ENCODE measurements at places on chromosomes 7 and 10. TPM values are rescaled to one million over a fixed set of nuclear protein-coding genes. Genes with fewer than 3 reads are reported as not detected.

DNA sequence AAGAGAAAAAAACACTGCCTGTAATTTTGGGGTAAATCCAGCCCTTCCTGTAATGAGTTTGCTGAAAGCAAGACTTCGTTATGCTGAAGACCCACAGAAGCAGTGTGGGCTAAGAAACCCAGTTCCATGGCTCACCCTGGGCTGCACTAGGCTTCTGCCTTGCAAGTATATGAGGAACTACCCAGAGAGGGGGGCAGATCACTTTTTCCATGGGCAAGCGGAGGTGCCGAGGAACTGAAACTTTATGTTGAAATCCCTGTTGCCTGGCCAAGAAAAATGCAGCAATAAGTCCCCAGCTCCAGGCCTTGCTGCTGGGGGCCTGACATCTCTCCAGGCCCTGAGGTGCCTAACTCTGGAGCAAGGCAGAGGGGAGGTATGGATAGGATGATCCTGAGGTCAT lies 8.5 kb downstream of the RASSF4 start:
- no peak for DNase-seq

GRCh38 chr10:14084875-14085274 lies 245.8 kb downstream of the FRMD4A start:
- no peak for DNase-seq

DNA sequence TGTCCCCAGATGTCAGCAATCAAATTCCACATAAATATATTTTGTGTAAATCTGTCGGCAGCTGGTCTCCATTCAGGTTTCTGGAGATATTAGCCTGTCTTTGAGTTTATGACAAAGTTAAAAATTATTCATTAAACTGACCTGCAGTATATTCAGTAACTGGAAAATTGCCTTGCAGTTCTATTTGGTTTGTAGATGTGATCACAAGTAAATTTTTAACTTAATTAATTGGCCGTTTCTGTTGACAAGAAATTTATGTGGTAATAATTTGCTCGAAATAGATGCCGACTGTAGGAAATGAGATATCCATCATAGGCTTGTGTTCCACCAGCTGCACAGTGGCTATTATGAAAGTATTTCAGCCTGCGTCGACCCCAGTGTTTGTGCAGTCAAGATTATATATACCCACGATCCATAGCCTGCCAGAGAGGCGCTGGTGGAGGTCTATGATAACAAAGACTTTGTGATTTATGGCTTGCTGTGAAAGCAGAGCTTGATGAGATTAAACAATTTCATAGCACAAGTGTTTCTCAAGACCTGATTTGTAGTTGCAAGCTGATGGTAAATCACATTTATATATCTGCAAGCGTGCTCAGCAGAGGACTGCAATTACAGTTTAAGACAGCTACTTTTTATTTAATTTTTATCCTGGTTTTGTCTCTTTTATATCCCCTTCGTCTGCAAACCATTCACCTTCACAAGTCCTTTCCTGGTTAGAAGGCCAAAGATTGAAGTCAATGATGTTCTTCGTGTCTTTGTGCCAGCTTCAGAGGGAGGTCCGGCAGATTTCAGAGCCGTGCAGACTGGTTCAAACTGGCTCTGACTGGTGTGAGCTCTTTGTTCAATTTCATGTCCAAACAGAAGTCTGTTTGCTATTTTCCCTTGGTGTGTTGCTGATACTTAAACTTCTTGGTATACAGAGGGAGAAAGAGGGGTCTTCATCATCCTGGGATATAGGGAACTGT lies 850.9 kb downstream of the LRMDA start:
- DNase-seq = no peak

- no peak for DNase-seq
Observed at GRCh38 chr10:129094233-129094632, 372.8 kb upstream of the MGMT start.

DNA sequence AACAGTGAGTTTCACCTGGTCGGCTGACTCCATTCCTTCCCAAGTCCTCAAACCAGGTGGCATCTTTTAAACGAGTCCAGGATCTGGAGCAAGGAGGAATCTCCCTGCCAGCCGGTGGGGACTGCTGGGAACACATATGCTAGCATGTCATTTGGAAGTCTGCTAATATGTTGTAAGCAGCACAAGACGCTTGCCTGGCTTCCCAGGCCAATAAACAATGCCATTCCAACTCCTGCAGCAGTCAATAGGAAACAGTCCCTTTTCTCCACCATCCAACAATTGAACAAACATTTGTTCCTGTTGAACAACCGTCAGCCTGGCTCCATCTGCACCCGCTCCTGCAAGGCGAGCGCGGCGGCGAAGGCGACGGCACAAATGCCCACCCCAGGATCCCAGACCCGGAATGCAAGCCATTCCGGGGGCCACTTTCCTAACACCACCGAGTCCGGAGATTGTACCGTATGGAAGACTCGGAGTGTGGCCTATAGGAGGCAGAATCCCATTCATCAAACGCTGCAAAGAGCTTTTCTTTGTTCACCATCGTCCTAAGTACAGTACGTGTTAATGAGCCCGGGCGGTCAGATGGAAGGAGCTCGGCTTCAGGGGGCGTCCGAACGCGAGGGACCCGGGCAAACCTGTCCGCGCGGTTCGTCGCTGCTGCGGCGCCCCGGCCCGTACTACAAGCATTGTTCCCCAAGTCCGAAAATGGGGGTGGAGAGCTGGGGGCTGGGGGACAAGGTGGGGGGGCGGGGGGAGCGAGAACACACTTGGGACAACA lies 1.6 kb downstream of the FAM53B start:
- DNase-seq = no peak

DNA sequence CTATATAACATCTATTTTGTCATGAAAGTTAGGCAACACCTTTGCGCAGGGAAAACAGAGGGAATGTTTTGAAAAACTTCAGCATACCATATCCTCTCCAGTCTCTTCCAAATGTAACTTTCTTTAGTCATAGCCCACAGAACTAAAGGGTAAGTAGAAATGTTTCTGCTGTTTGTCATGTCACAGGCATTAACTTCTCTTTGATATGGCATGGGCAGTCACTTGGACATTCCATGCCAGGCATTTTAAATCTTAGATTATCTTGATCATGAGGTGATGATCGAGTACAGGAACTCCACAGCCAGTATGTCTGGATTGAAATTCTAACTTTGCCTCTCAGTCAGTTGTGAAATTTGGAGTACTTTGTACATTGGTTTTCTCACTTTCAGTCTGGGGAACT lies 27.5 kb upstream of the ETV1 start:
- no peak for DNase-seq

DNA sequence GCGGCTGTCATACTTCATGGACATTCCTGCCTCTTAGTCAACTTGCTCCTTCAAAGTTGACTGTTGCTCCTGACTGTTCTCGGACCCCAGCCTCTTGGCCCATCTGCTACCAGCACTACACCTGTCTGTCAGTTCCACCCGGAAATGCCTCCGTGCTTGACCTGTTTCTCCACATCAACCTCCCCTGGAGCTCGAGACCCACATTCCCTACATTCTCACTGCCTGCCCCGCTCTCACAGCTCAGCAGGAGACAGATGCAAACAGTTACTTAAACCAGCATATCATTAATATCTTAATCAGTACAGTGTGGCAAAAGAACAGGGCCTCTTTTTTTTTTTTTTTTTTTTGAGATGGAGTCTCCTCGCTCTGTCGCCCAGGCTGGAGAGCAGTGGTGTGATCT lies 174.3 kb downstream of the NRP1 start:
- no peak for DNase-seq

DNA sequence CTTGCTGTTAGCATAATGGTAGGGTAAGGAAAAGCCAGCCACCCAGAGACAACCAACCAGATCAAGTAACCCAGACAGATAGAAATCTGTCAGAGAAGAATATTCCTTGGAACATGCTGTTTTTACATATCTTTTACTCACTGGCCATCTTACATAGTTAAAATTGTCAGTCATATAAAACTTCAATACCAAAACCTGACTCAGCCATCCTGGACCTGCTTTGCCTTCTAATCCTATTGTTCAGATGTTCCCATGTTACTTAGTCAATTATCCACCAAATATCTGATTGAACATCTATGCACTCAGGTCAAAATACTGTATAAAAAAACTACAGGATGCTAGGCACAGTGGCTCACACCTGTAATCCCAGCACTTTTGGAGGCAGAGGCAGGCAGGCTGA lies 466.5 kb upstream of the NRP1 start:
- DNase-seq = no peak

DNA sequence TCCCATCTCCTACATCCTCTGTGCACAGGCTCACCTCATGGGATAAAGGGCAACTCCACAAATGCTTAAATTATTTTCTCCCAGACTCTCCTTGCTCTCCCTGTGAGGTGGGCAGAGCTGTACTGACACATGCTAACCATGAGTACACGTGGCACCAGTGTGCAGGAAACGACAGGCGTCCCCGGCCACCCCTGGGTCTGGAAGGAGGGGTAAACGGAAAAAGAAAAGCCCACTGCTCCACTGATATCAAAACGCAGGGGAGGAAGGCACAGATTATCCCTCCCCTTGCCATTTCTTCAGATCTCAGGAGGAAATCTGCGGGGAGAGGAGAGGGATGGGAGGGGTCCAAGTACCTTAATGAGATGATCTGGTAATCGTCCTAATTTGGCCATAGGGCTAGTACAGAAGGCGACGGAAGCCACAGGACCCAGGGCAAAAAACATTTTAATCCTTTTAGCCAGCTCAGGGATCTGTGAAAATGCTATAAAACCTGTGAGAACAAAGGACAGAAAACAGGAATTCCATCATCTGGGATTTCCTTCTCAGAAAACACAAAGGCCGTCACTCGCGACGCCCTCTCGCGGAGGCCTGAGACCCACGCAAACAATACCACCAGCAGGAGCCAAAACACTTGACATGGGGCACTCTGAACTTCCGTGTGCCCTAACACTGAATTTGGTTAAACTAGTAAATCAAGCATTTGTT lies 17.8 kb upstream of the CH25H start:
- DNase-seq = no peak

DNA sequence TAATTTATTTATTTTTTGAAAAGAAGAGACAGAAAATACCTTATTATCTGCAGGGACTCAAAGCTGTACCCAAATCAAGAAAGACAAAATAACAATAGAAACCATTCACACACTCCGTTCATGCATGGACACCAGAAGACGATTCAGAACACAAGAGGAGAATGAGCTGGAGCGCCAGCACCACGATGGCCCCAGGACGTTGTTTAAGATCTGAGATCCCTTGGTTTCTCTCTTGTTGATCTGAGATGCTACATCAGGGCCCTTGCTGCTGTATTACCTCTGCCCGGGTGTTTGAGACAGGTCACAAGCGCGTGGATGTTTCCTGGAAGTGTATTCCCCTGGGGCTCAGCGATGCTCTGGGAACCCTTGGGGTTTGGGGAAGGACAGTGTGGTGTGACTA lies 46.8 kb downstream of the CHST3 start:
- DNase-seq = no peak

HYAL4 gene
- not detected for total RNA-seq

GRID2IP gene
- total RNA-seq = 0.15 TPM

ZNF804B gene
- not detected for total RNA-seq

AMPH gene
- total RNA-seq = not detected

ZDHHC4 gene
- total RNA-seq = 20.4 TPM

Data from CD4-positive, CD25-positive, alpha-beta regulatory T cell (primary cell).